Muscle of back (tissue), 13 donors: ENCODE measurements at places on chromosomes 1 and 21. TPM values are rescaled to one million over a fixed set of nuclear protein-coding genes. Genes with fewer than 3 reads are reported as not detected.

DNA sequence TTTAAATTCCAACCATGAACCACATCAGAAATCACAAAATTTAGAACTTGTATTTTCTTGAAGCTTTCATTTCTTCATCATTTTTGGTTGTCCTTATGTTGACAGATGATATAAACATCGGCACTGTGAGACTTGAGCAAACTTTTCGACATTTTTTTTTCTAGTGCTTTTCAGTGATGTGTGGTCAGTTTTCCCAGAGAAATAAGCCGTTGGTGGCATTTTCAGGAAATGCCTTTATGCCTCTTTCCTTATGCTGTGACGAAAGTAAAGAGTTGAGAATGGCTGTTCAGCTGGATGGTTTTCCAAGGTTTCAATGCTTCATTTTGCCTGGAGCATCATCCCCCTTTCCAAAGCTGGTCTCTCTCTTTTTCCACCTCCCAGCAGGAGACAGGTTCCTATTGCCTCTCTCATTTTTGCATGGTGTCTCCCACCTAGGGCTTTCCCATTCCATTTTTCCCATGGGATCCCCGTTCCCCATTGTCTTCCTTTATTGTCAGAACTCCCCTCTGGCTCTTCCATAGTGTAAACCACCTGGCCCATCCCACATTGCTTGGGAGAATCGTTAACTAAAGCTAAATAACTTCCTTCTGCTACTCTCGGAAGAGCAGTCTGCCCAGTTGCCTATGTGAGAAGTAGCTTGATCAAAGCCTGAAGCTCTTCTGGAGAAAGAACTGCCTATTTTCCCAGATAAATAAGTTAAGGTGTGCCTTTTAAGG is 61.4 kb upstream of the DYNLT5 start:
- DNase-seq, result no peak

- DNase-seq, result no peak
Measured at GRCh38 chr1:230211436-230212145, 144.6 kb downstream of the GALNT2 start.

DNA sequence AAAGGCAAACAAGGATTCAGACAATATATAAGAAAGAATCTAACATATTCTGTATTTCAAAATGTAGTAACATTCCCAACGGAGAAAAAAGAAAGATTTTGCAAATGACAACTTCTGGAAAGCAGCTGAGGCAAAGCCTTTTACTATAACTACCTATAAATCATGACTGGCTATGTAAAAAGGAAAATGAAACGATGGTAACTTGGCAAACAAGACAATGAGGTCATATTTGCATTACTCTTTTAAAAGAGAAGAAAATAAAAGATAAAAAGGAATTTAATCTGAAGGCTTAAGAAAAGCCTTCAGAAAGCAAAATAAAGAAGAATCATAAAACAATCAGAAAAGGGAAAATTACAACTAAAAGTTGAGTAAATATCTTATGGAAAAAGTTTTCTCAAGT is 25.1 kb upstream of the ASPM start:
- no peak for DNase-seq

- no peak for DNase-seq
Measured at GRCh38 chr1:1922956-1923833, 4.1 kb upstream of the TMEM52 start.

DNA sequence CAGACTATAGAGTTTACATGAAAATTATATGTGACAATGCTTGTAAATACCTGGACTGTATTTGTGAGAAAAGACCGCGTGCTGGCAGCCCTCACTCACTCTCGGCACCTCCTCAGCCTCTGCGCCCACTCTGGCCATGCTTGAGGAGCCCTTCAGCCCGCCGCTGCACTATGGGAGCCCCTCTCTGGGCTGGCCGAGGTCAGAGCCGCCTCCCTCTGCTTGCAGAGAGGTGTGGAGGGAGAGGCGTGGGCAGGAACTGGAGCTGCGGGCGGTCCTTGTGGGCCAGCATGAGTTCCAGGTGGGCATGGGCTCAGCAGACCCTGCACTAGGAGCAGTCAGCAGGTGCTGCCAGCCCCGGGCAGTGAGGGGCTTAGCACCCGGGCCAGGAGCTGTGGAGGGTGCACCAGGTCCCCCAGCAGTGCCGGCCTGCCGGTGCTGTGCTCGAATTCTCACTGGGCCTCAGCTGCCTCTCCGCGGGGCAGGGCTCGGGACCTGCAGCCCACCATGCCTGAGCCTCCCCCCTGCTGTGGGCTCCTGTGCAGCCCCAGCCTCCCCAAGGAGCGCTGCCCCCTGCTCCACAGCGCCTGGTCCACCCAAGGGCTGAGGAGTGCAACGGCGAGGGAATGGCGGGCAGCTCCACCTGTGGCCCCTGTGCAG is 482.5 kb downstream of the AGBL4 start:
- no peak for DNase-seq

Gene GPR25
- not detected for polyA plus RNA-seq

Gene HAO2
- polyA plus RNA-seq, result 0.39 TPM

Gene AMY2A
- not detected for polyA plus RNA-seq
